ENCODE measurements at places on chromosomes 3 and 15.

DNA sequence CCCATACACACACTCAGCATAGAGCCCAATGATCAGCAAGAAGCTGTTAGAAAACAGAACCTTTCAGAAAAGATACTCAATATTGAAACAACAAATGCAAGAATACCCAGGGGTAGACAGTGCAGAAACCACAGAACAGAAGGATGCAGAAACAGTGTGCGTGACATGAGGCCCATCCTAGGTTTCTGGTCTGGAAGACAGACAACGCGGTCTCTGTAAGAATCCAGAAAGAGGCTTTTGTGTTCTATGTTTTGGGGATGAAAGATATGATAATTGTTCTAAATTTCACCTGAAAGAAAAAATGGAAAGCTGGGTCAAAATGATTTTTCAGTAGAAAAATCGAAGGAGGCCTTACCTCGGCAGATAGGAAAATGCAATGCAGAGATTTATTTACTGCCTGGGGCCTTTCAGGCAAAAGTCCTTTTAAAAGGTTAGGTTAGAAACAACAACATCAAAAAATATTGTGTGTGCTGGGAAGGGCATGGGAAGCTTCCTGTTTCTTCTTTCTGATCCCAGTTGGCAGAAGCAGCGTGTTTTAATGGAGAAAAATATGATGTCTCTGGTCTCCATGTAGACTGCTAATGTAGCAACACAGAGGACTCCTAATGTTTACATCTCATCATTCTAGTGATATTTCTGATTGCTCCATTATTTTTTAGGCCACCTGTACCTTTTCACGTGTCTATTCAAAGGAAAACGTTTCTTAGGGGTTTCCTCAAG, 17.0 kb downstream of the SYNM start:
- DNase-seq: no peak

GRCh38 chr3:106168962-106169750, 300.3 kb upstream of the CBLB start:
- no peak for DNase-seq

DNA sequence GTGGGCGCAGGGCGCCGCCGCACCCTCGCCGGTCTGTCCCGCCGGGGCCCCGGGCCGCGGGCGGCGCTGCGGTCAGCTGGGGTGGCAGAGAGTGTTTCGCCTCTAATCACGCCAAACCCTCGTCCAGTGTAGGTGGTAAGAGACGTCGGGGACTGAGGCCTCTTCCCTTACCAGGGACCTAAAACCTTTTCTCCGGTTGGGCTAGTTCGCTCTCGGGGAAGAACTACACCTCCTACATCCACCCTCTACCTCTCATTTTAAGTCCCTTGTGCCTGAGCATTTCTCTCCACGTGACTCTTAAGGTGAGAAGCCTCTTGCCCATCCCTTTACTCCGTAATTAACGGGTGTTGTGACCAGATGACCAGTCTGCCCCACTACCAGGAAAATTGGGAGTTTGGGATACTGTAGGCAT, 520 bp downstream of the TMEM42 start:
- no peak for DNase-seq

GRCh38 chr3:152272771-152273242, 4.1 kb downstream of the MBNL1 start:
- no peak for DNase-seq

GRCh38 chr15:70407336-70407670, 309.6 kb upstream of the TLE3 start:
- DNase-seq: no peak

- DNase-seq: no peak
These were observed 13.2 kb downstream of the FAM162A start for GRCh38 chr3:122397201-122397600.

- DNase-seq: no peak
These were observed 35.3 kb downstream of the CEP152 start for GRCh38 chr15:48775546-48775945.

GRCh38 chr3:36904641-36905040, 40.2 kb downstream of the TRANK1 start:
- no peak for DNase-seq

DNA sequence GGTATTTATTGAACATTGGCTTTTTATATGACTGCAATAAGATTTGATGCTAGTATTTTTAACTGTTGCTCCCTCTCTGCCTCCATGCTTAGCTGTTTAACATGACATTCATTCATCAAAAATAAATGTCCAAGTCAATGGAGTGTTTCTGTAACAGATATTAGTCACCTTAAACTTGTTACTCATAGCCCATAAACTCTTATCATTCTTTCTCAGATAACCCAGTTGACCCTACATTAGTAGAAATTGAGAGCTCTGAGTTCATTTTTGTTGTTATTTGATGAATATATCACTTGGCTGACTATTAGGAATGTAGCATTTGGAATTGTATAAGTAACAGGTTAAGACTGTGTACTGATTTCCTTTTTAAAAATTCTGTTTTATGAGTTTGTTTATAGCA, 201.1 kb downstream of the UBE2E2 start:
- DNase-seq: no peak

GRCh38 chr15:33460166-33460805, 149.5 kb downstream of the RYR3 start:
- no peak for DNase-seq

DNA sequence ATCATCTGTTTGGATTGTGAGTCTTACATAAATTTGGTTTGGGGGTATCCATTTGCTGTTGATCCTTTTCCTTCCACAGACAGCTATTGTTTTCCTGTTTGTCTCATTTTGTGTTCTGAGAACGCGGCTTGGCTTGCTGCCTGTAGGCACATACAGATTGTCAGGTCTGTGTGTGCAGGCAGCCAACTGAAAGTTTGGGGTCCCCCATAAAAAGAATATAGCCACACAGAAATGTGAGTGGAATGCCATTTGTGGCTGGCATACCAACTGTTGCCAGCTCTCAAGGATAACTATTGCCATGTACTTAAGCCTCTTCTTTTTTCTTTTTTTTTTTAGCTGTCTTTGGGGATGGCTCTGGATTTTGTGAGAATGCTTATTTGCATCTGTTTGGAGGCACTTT, 1308.0 kb downstream of the ROBO1 start:
- DNase-seq: no peak

- no peak for DNase-seq
These were observed 142.3 kb downstream of the ZIC1 start for GRCh38 chr3:147551491-147551890.

DNA sequence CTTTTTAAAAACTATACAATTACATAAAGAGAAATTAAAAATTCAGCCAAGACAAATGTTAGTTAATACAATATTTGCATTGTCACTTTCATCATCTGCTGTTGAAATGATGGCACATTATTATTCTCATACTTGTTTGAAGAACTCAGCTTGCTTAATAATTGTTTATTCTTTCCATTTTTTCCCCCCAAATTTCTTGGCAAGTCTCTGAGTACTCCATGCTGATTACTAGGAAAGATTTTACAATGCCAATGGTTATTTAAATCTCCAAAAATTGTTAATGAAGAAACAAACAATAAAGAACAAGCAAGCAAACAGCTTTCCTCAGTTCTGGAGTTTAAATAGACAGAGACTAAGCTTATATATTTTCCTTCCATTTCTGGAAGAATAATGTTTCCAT, 15.1 kb upstream of the STXBP5L start:
- DNase-seq: no peak

GRCh38 chr3:175070946-175071345, 211.8 kb downstream of the NAALADL2 start:
- DNase-seq: no peak

- DNase-seq: no peak
These were observed 12.2 kb downstream of the MAN2A2 start for GRCh38 chr15:90915216-90915807.

DNA sequence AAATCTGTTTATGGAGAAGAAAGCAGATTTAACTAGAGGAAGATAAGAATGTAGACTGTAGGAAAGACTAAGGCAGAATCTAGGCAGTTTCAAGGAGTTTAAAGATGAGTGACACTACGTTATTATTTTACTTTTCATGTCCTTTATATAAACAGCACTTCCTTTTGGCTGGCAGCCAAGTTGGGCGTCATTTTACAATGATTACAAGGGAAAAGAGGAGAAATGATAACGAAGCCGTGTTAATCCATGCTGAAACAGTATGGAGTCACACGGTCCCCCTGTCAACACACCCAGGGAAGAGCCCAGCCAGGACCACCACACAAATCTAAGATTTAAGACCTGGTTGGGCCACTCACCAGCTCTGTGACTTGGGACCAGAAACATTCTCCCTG, 83.7 kb upstream of the NEO1 start:
- no peak for DNase-seq

DNA sequence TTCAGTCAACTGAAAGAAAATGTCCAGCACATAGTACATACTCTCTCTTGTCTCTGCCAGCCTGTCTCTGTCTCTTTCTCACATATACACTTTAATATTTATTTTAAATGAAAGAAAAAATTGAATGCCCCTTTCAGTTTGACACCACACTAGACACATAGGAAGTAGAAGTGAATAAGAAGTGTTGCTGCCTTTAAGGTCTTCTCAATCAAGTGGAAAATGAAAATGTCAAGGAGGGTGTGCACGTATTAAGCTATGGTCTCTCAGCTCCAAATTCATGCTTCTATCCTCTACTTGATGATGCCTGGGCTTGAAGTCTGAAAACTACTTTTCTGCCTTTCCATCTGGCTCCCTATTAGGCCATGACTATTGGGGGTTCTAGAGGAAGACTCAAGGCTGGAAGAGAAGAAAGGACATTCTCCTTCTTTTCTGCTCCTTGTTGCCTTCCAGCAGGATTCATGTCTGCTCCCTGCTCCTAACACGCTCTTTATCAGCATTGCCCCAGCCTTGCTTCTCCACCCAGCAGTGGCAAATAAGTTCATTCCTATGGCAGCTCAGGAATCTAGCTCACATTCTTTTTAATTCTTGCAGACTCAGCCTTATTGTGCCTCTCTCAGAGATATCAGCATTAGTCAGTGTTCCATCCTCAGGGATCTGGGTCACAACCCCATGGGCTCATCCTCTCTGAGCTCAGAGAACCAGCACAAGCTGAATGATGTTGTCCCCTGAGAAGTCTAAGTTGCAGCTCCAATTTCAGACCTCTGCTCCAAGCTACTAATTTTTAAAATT, 609.1 kb upstream of the GRM7 start:
- DNase-seq: no peak

- DNase-seq: no peak
These were observed 56.9 kb upstream of the NR2C2 start for GRCh38 chr3:14890476-14890875.

- DNase-seq: no peak
These were observed 882.5 kb upstream of the GBE1 start for GRCh38 chr3:82643948-82644347.

DNA sequence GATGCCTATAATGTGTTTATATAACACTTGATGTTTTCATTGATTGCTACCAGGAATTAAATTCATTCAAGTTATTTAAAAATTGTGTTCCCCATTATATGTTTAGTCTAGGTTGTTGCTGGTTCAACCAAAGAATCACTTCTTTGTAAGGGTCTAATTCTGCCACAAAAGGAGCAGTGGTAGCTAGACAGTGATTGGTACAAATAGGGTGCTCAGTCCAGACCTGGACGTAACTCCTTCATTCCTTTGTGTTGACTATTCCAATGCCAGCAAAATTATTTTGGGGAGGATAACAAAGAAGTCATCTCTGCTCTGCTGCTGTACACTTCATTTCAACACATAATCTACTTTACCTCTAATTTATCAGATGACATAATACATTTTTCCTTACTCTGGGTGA, 1.2 kb downstream of the CHMP2B start:
- DNase-seq: no peak

- no peak for DNase-seq
These were observed 114.3 kb upstream of the MB21D2 start for GRCh38 chr3:193031911-193032310.

DNA sequence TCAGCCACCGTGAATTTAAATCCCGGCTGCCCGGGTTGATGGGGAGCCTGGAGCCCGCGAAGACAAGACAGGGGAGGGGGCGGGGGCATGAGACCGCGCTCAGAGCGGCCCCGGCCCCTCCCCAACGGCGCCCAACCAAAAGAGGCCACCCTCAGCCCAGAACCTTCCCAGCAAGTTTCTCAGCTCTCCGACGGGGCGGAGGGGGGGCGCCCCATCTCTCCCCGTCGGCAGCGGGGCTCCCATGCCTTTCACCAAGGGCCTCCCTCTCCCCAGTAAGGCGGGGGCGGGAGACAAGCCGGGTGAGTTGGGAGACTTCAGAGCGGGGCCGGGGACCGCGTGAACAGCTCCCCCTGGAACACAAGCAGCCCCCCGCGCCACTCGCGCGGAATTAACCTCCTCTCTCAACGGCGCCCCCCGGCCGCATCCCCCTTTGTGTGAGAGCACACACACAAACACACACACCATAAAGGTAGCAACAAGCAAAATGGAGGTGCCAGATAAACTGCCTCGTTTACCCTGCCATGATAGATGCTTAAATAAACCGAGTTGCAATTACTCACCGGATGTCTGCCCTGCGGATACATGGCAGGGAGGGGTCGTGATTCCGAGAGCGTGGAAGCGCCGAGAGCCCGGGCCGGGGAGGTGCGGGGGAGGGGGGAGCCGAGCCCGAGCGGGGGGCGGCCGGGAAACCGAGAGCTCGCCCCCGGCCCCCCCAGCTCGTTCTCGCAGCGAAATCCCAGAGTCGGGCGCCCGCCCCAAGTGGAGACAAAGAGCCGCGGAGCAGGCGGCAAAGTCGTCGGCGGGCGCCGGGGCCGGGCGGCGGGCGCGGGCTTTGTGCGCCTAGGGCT, 1.3 kb downstream of the TLE3 start:
- DNase-seq: no peak

DNA sequence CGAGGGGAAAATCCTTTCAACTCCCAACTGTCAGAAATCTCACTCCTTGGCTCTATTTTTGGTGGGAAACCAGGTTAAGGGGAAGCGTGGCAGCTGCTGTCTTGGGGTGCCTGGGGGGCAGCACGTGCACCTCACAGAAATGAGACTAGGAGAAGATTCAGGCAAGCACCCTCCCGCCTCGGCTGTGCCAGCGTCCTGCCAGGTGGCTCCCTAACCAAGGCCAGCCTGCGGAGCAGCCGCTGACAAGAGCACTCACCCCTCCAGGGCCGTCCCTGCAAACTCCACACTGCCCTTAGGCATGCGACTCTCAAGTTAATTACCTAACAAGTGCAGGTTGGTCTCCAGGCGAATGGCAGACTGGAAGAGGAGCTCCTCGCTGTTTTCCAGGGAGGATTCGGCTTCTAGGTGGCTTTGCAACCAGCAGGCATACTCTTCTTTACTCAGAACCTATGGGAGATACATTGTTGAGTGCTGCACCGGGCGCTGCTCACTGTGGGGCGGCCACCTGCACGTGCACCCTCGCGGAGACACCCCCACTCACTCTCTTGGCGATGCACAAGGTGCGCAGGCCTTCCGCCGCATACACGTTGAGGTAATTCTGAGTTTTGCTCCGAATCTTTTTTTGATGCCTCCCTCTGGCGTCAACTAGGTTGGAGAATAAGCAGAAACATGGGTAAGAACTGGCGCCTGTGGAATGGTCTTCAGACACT, 155.3 kb downstream of the ATP10A start:
- DNase-seq: no peak

GRCh38 chr15:65412556-65412955, 10.2 kb downstream of the IGDCC4 start:
- no peak for DNase-seq

- no peak for DNase-seq
These were observed 71.1 kb upstream of the OXTR start for GRCh38 chr3:8840556-8840955.

- no peak for DNase-seq
These were observed 9.7 kb upstream of the SCAANT1 start for GRCh38 chr3:63921741-63922482.

GRCh38 chr3:95407709-95408463, 1345.0 kb downstream of the NSUN3 start:
- no peak for DNase-seq

GRCh38 chr15:92907229-92907628, 7.1 kb downstream of the CHD2 start:
- no peak for DNase-seq

- DNase-seq: no peak
These were observed 104.1 kb downstream of the PGPEP1L start for GRCh38 chr15:98903377-98904018.
